ENCODE measurements at places on chromosomes 7 and 10. TPM values are rescaled to one million over a fixed set of nuclear protein-coding genes. Genes with fewer than 3 reads are reported as not detected.

- peak; percentile 52 for DNase-seq
These were observed 3.2 kb upstream of the CREB5 start for GRCh38 chr7:28408960-28409715.

DNA sequence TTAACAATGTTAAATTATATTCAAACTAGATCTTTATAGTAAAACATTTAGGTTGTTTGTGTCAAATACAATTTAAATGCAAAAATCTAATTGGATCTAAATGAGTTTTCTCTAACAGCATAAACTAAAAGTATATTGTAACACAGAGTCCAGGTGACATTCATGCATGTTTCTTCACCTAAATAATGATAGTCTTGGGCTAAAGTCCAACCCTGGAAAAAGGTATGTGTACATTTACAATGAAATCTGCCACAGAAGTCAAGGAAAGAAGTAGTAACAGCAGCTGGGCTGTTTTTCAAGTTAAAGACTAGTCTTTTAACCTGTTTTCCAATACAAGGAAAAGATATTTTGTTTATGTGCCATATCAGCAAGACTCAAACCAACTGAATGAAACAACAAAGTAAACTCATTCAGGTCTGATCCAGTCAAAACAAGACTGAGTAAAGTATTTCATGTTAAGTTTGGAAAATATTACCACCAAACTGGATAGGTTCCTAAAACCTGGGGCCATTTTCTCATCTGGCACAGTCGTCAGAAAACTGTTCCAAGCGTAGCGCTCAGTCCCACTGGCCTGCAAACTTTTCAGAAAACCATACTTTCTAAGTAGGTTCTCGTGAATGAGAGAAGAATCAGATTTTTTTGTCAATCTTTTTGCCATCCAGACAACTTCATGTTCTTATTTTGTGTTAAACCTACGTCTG lies 349.2 kb downstream of the HGF start:
- DNase-seq, result no peak

DNA sequence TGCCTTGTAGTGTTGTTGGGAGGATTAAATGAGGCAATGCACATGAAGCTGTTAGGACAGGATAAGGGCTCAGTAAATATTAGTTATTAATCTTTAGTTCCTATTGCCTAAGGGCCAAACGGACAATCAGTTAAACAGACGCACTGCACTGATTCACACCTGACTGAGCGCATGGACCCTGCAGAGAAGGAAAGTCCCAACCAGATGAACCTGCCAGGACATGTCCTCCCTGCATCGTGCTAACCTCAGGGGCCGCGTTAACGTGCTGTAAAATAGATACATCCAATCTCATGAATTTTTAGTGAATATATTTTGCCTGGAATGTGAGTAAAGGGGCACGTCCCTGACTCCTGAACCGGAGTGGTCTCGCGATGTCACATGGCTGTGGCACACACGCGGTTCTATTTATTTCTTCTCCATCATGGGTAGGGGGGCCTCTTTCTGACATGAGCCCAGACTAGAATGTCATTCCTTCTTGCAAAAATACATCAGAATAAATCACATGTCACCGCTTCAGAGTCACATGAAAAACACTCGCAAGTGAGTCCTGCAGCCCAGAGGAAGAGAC lies 12.3 kb downstream of the ADARB2 start:
- DNase-seq, result no peak

- DNase-seq, result no peak
These were observed 173.0 kb upstream of the ADCY1 start for GRCh38 chr7:45401155-45401554.

- no peak for DNase-seq
These were observed 6.1 kb downstream of the DOCK1 start for GRCh38 chr10:126911301-126911700.

- DNase-seq, result no peak
These were observed 92.4 kb downstream of the PTPRN2 start for GRCh38 chr7:158495216-158495615.

DNA sequence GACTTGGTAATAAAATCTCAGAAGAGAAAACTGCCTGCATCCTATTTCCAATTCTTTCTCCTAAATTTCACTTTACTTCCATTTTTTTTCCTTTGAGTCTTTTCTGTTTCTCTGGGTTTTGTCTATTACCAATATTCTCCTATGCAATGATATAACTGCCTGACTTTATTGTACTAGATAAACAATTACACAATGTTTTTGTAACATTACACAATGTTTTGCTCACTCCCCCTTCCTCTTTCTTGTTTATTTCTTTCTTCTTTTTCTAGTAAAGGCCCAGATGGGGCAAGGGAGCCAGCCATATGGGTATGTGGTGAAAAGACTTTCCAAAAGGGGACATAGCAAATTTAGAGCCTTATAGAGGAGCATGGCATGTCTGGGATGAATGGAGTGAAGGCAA lies 278.7 kb upstream of the PHYHIPL start:
- DNase-seq, result no peak

- DNase-seq, result no peak
These were observed 6.8 kb upstream of the ZCCHC24 start for GRCh38 chr10:79452174-79452611.

GRCh38 chr7:41156268-41156667 lies 546.6 kb downstream of the INHBA start:
- DNase-seq, result no peak

GRCh38 chr10:50542871-50543270 lies 80.9 kb downstream of the SGMS1 start:
- DNase-seq, result no peak

- DNase-seq, result no peak
These were observed 151.1 kb upstream of the PPP2R2D start for GRCh38 chr10:131749767-131750142.

- no peak for DNase-seq
These were observed 168.4 kb downstream of the AMPH start for GRCh38 chr7:38462819-38463218.

DNA sequence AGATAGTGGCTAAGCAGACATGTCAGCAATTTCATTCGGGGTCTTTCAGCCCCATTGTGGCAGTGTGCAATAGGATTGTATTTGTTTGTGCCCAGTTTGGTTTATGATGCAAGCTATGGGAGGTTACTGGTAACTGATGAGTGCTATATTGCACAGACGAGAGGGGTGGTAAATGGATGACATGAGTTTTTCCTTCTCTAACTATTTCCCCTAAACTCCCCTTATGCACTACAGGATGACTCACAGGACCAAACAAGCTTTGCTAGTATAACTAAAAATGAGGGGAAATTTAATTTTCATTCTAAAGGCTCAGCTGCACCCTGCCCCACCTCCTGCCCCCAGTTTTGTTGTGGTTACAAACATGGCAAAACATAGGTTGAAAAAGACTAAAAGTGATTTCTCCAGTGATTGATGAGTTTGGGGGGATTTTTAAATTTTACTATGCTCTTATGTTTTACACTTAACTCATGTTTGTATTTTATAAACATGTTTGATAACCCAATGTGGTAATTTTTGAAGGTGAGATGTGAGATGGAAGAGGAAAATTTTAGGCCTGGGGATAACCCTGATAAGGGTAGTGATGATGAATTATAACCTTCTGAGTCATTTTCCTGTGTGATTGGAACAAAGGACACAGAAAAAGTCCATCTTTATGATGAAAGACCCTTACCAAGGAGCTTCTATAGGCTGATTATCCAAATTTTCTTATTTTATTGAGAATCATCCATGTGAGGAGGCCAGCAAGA lies 60.8 kb upstream of the NAMPT start:
- DNase-seq, result no peak

- no peak for DNase-seq
These were observed 27.6 kb upstream of the FAM204A start for GRCh38 chr10:118369641-118370205.

DNA sequence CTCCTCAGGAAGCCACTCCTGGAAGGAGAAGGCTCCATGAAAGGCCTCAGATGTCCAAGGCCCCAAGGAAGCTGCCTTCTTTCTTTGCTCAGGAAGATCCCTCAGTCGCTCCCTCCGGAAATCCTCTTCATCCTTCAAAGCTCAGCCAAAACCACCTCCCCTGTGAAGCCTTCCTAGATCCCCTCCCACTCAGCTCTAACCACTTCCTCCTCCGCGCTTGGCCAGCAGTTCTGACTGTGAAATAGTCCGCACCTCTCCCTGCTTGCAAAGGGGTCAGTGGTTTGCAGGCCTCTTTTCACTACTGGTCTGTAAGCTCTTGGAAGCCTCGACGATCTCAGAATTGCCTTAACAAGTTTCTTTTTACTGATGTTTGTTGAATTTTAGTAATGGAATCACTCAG lies 23.9 kb downstream of the PYROXD2 start:
- no peak for DNase-seq

- DNase-seq, result no peak
These were observed 7.0 kb downstream of the EBF3 start for GRCh38 chr10:129956876-129957673.

ENO4 gene
- 0.08 TPM for total RNA-seq

TRPV6 gene
- total RNA-seq, result not detected

MET gene
- 41.9 TPM for total RNA-seq

CNTNAP2 gene
- total RNA-seq, result 0.14 TPM

CUBN gene
- 0.51 TPM for total RNA-seq

CYP2C18 gene
- 0.93 TPM for total RNA-seq

CPA4 gene
- not detected for total RNA-seq

GRID2IP gene
- total RNA-seq, result 0.08 TPM

Data from liver (tissue), 10 donors.